ENCODE measurements at places on chromosomes 7 and 10. TPM values are rescaled to one million over a fixed set of nuclear protein-coding genes. Genes with fewer than 3 reads are reported as not detected.

The DRGX gene
- total RNA-seq, result not detected

The MOSPD3 gene
- total RNA-seq, result 6.7 TPM

DNA sequence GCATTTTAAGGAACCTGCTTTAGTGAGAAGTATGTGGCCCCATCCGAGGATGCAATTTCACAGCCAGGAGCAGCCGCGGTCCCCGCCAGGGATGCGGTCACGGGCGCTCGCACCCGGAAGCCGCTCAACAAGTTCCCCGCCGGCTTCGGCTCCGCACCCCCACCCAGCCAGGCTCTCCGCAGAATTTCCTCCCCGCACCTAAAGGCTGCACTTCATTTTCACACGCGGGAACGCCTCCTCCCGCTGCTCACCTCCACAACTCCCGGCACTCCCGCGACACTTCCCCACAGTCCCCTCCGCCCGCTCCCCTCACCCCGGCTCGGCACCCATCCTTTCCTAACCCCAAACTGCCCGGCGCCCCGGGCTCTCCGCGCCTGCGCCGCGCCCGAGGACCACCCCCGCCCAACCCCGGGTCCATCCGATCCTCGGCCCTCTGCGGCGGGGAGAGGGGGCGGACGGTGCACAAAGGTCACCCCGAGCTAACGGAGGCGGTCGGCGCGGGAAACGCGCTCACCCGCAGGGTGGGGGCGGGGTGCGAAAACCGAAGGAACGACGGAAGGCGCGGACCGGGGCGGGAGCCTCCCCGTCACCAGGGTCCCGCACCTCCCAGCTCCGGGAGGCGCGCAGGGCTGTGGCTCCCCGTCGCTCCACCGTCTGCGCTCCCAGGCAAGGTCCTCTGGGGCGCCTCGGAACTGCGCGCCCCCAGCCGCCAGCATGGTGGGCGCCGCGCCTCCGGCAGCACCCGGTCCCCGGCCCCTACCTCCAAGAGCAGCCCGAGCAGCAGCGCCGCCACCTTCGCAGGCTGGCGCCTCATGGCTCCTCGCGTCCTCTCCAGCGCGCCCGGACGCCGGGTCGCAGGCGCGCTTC is 558 bp downstream of the VOPP1 start:
- no peak for DNase-seq

The FKBP6 gene
- total RNA-seq, result not detected

The SPDYE1 gene
- not detected for total RNA-seq

The FRAT2 gene
- total RNA-seq, result 10.1 TPM

DNA sequence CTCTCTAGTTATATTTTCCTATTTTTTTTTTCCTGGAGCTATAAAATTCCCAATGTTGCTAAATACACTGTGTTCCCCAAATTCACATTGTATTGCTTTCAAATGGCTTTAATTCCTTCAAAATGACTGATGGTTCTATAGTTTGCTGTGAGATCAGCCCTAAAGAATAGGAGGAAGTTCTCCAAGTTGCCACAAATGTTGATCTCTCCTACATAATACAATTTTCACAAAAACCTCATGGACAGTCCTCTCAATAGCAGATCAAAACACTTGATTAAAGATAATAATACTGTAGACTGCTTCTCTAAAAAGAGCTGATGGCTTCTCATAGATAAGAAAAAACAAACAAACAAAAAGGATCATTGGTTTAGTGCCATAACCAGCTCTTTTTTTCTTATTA is 97.8 kb upstream of the CAV2 start:
- DNase-seq, result no peak

GRCh38 chr10:45155784-45156183 is 155.1 kb downstream of the ZNF22 start:
- DNase-seq, result no peak

- no peak for DNase-seq
Measured at GRCh38 chr10:53899463-53900160, 901.4 kb downstream of the PCDH15 start.

GRCh38 chr7:28747404-28747803 is 210.7 kb downstream of the TRIL start:
- DNase-seq, result no peak

The ABCC2 gene
- total RNA-seq, result 0.51 TPM

- DNase-seq, result no peak
Measured at GRCh38 chr7:94633687-94634086, 22.2 kb downstream of the SGCE start.

The PRF1 gene
- not detected for total RNA-seq

GRCh38 chr7:1695800-1696454 is 25.9 kb downstream of the ELFN1 start:
- DNase-seq, result no peak

DNA sequence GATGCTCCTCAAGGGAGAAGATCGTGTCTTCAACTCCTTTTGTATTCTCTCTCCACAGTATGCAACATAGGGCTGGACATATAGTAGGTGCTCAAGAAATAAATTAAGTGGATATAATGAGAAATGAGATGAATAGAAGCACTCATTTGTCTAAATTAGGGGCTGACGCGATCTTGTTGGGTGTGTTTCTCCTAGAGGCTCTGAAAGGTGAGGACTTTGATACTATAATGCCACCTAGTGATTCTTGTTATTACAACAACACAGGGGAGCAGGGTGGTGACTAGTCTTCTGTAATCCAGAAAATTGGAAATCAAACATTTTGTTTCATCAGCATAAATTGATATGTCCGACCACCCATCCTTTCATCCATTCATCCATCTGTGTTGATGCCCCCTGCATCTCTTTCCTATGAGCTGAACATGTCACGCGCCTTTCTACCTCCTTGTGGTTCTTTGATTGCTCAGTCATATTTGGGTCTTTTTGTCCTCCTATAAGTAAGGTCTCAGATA is 3.5 kb upstream of the CFAP58 start:
- peak; percentile 80 for DNase-seq

GRCh38 chr7:5237286-5237685 is 45.5 kb upstream of the SLC29A4 start:
- no peak for DNase-seq

- no peak for DNase-seq
Measured at GRCh38 chr7:154795437-154795836, 207.5 kb downstream of the PAXIP1 start.

GRCh38 chr10:124739119-124739921 is 4.9 kb downstream of the FAM53B start:
- no peak for DNase-seq

DNA sequence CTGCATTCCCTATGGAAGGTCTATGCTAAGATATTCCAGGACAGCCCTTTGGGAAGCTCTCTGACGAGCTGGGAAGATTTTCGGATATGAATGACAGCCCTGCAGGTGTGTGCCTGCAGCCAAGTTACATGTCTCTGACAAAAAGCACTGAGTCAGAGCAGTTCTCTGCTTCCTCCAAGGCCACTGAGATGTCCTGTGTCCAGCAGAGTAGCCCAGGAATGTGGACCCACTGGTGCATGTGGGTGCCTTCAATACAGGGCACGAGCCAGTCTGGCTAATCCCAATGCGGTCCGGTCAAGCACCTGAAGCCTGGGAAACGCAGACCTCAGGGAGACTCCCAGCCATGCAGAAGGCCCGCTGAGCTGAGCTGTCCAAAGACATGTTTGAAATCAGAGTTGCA is 565.7 kb downstream of the TCERG1L start:
- no peak for DNase-seq

The CCDC146 gene
- 0.26 TPM for total RNA-seq

- no peak for DNase-seq
Measured at GRCh38 chr10:57142925-57143576, 782.0 kb upstream of the ZWINT start.

DNA sequence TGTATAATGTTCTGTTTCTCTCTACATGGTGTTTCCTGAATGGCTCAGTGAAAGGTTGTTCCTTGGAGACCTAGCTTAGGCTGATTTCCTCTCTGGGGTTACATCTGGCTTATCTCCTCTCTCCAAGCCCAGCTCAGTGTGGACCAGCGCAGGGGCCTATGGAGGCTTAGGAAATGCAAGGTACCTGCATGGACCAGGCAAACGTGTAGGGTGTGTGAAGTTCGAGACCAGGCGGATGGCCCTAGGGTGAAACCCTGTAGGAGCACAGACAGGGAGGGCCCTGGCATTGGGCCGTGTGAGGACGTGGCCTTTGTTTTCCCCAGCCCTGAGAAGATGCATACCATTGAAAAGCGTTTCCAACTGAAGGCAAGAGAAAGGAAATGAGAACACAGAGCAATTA is 59.0 kb downstream of the DOCK1 start:
- DNase-seq, result peak; percentile 27

DNA sequence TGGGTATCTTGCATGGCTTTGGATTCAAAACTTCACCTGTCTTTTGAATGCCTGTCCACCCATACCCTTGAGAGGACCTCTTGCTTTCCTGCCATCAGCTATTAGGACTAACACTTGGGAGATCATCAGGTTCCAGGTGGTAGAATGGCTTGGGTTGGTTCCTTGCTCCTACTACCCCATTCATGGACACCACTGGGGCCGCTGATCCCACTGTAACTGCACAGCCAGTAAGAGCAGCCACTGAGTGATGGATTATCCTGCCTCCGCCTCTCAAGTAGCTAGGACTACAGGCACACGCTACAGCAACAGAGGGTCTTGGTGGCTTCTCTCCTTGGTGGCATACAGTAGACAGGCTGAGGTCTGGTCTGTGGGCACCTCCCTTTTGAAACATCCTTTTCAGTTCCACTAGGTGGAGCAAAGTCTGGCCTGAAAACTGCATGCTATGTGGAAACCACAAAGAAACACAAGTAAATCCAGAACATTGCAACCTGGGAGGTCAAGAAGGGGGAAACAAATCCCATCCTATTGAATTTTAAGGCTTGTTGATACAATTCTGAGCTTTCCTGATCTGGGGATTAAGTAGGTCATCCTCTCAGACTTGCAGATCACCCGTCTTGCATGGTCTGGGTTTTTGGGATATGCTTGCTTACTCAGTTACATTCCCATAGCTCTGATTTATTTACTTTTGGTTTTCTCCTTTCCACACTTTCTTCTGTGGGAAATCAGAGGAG is 9.4 kb downstream of the WBP1L start:
- peak; percentile 69 for DNase-seq

DNA sequence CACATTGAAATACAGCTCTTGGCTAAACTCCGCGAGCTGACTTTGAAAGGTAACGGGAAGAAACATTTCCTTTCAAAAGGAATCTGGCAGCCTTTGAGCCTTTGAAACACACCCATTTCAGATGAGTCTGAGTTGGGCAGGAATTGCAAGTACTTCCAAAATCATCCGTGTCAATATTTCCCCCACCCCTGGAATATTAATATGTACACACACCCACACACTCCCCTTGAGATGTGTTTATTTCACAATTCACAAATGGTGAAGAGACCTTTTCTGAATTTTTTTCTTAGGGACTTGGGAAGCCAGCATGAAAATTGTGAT is 438.7 kb upstream of the NRP1 start:
- no peak for DNase-seq

DNA sequence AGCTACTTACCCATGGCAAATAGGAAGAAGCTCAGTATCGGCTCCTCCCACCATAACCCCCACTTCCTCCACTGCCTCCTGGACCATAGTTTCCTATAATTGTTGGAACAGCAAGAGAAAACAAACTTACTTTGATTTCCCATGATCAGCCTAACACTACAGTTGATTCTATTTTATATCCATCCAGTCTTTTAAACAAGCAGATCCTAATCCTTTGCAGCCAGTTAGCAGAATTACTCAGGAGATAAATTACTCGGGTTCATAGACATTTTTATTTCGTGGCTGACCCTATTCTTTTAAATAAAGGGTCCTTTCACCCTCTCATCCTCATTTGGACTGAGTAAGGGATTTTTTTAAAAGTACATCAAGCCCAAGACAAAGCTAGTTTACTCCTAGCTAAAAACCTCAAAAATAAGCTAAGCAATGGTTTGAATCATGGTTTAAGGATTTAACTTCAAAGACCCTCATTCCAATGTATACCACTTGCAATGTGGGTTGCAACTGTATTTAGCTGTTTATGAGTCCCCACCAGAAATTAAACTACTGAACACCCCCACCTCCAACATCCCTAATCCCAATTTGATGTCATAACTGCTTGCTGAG is 8.0 kb downstream of the HNRNPA2B1 start:
- DNase-seq, result no peak

GRCh38 chr7:5678295-5679047 is 103.0 kb downstream of the RNF216 start:
- DNase-seq, result no peak

- peak; percentile 8 for DNase-seq
Measured at GRCh38 chr10:91702620-91703019, 69.7 kb upstream of the PPP1R3C start.

DNA sequence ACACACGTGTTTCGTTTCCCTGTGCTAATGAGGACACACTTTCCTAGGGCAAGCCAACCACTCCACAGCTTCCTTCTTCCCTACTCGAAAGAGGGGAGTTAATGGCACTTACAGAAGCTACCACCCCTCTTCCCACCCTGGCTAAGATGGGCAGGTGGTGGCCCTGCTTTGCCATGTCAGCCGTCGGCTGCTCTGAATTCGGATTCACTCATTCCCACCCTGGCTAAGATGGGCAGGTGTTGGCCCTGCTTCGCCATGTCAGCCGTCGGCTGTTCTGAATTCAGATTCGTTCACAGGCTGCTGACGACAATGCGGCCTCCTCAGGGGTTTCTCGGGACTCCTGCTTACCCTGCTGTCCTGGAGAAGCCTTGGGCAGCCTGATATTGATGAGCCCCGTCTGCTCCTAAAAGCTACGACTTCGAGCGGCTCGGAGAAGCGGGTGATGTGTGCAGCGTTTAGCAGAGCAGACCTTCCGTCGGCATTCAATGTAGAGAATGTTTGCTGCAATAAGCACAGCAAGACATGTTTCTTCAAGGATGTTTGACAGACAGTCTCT is 56.2 kb upstream of the PPP2R2D start:
- DNase-seq, result no peak

All from dermis microvascular lymphatic vessel endothelial cell (primary cell).